ENCODE measurements at places on chromosomes 6 and 20.

GRCh38 chr20:10637563-10637962, 36.2 kb downstream of the JAG1 start:
- DNase-seq = no peak

- DNase-seq = no peak
These were observed 67.9 kb upstream of the SPACA1 start for GRCh38 chr6:87979737-87980136.

DNA sequence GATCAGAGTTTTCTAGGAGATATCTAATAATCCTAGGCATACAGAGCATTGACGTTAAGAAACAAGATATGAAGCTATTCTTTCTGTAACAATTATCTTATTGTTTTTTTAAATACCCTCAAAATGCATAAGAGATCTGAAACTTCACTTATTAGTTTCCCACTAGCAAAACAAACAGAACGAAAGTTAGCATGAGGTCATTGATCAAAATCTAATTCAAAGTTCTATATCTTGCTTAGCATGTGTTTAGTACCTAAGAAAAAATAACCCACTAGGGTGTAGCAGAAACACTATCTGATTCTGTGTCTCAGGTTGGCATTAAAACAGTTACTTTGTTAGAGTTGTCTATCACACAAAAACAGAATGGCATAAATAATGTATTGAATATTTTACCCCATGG, 1288.4 kb downstream of the EPHA7 start:
- no peak for DNase-seq

GRCh38 chr6:15453186-15453585, 207.3 kb downstream of the JARID2 start:
- DNase-seq = no peak

Measured in testis (tissue), 5 donors.